B cell (primary cell): ENCODE measurements at places on chromosomes 12 and 14. TPM values are rescaled to one million over a fixed set of nuclear protein-coding genes. Genes with fewer than 3 reads are reported as not detected.

The KIF26A gene
- total RNA-seq = not detected in 2 replicates

- no peak overlapping the region for H3K27ac ChIP-seq
- H3K4me3 ChIP-seq = no peak overlapping the region
- H3K36me3 ChIP-seq = no peaks in the 10 kb centered on the region
- H3K27me3 ChIP-seq = no peaks in the 10 kb centered on the region
- DNase-seq = no peak
- H3K4me1 ChIP-seq = no peaks in the 10 kb centered on the region
Observed at GRCh38 chr12:6157482-6157881, 33.0 kb upstream of the VWF start.

DNA sequence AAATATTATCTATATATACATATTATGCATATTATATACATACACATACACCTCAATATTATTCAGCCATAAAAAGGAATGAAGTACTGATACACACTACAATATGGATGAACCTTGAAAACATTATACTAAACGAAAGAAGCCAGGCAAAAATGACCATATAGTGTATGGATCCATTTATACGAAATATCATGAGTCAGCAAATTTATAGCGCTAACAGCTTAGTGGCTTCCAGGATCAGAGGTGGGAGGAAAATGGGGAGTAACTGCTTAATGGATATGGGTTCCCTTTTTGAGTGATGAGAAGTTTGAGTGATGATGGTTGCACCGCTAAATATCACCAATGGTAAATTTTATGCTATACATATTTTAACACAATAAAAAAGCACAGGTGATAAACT lies 32.7 kb downstream of the PTGER2 start:
- DNase-seq = no peak
- no peak overlapping the region for H3K4me3 ChIP-seq
- H3K4me1 ChIP-seq = no peaks in the 10 kb centered on the region
- H3K27me3 ChIP-seq = no peaks in the 10 kb centered on the region

DNA sequence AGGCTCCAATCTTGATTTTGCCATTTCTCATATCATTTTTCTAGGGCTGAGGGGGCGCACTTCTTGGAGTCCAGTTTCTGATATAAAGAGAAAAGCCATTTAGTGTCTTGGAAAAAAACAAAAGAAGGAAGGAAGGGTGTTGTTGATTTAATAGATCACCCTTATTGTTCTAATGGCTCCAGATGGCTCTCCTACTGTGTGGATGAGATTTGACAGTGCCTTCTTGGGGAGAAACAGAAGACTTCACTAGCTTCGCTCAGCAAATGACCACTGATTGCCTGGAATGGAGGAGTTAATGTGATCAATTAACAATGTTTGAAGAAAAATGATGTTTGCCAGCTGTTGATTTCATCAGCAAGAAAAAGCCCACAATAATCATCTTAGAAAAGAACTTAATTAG lies 216.2 kb downstream of the APAF1 start:
- H3K4me1 ChIP-seq = no peaks in the 10 kb centered on the region
- DNase-seq = no peak
- H3K4me3 ChIP-seq = no peak overlapping the region
- H3K27me3 ChIP-seq = no peaks in the 10 kb centered on the region
- no peaks in the 10 kb centered on the region for H3K36me3 ChIP-seq
- H3K27ac ChIP-seq = no peak overlapping the region

The ACOT6 gene
- not detected in 2 replicates for total RNA-seq

The SERPINA9 gene
- total RNA-seq = 0.73 and 0.74 TPM in 2 replicates

DNA sequence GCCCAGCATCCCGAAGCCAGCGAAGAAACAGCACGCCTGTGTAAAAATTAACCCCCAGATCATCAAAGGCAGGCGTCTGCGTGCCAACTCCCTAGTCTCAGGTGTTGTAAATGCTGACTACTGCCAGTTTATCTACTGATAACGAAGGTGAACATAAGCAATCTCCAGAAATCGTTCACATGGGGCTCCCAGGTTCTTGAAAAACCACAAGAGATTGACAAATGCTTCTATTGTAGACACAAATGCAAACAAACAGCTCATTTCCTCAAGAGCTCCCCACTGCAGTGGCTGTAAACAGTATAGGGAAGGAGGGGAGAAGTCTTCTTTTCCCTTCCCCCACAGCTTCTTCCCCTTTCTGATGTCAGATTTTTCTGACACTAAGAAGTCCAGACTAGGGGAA lies 5.3 kb upstream of the PLEKHG3 start:
- peaks cover 32% of the 10 kb centered on the region for H3K27me3 ChIP-seq
- no peak overlapping the region for H3K4me3 ChIP-seq
- DNase-seq = peak; percentile 34
- peaks cover 23% of the 10 kb centered on the region for H3K4me1 ChIP-seq
- no peaks in the 10 kb centered on the region for H3K36me3 ChIP-seq

DNA sequence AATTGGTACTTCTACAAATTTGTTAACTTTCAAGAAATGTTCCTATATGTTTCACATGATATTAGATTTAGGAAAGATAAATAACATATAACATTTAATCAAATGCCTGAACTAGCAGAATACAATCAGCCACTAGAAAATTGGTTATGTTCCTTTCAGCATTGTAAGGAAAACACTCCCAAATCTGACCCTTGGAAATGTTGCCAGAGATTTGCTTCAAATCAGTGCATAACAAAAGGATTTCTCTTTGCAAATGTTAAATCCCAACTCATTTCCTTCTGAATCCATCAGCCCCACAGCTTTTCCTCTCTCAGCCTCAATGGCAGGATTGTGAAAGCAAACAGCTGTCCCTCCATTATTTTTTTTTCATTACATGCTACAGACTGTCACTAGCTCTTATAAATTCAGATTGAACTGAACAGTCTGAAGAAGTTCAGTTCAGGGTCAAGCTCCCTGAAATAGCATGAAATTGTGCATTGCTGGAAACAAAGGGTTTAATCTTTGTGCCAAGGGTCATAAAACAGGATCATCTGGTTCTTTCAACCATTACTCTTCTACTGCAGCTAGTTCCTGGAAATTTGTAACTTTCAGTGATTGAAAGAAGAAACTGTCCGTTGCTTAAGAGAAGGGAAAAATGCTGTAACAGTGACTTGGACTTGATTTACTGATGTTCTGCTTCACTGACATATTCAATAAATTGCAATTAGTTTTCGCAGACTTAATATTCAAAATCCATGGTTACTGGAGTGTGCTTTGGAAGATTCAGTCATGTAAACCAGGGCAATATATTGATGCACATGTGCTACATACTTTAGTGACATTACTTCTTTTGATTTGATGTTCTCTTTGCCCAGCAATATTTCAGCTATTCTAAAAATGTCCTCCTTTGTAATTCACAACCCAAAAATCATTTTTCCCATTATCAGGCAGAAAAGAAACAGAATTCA lies 246.4 kb downstream of the RPL10L start:
- no peak overlapping the region for H3K4me3 ChIP-seq
- no peaks in the 10 kb centered on the region for H3K36me3 ChIP-seq
- H3K27ac ChIP-seq = no peak overlapping the region
- no peaks in the 10 kb centered on the region for H3K27me3 ChIP-seq
- no peaks in the 10 kb centered on the region for H3K4me1 ChIP-seq
- no peak for DNase-seq

DNA sequence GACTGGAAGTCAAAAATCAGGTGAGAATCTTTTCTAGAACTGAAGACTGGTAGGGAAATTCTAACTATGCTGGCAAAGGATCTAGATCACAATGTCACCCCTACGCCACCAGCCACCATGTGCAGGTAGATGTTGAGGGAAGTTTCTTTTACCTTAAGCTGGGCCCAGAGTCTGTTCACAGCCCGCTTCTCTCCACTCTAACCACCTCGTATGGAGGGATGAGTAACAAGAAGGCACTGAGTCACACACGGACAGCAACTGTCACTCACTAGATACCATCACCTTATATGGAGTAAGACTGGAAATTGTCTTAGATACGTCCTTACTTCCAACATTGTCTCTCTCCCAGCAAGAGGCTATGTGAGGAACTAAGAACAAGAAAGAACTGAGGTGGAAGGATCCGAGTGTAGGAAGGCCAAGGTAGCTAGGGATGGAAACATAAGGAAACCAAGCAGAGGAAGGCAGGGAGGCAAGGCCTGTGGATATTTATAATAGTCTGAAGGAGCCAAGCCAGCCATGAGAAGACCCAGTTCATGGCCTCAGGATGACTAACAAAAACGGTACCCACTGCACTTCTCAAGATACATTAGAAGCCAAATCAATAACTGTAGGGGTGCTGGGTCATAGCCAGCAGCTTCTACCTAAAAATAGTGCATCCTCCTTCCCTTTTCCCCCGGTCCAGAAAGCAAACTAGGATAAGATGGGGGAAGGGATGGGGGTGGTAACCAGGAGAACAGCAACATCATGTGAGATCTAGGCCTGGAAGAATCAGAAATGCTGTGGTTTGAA lies 15.5 kb downstream of the REM2 start:
- no peak for DNase-seq
- peak overlapping the region; percentile 42 for H3K27ac ChIP-seq
- H3K4me1 ChIP-seq = peaks cover 3% of the 10 kb centered on the region
- no peaks in the 10 kb centered on the region for H3K27me3 ChIP-seq

The NELL2 gene
- 0.39 TPM in 1 of 2 replicates, not detected in the other for total RNA-seq

DNA sequence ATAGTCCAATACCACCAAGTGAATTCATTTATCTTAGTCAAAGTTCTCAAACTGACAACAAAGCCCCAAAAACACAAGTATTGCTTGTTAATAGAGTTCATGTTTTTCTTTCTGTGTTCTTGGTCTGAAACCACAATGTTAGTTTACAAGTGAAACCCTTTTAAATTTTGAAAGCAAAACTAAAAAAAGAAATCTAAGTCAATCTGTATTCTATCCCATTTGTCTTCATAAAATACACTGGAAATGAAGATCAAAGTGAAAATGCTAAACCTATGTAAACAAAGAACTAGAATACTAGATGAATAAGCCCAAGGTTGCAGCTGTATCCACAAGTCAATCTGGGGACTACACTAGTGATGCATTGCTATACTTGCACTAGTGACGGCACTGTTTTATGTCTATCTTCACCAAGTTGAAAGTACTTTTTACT lies 10.4 kb downstream of the MAP4K5 start:
- H3K4me1 ChIP-seq = peaks cover 24% of the 10 kb centered on the region
- H3K36me3 ChIP-seq = peaks cover 10% of the 10 kb centered on the region
- no peak overlapping the region for H3K27ac ChIP-seq
- no peak overlapping the region for H3K4me3 ChIP-seq
- no peaks in the 10 kb centered on the region for H3K27me3 ChIP-seq
- DNase-seq = no peak

DNA sequence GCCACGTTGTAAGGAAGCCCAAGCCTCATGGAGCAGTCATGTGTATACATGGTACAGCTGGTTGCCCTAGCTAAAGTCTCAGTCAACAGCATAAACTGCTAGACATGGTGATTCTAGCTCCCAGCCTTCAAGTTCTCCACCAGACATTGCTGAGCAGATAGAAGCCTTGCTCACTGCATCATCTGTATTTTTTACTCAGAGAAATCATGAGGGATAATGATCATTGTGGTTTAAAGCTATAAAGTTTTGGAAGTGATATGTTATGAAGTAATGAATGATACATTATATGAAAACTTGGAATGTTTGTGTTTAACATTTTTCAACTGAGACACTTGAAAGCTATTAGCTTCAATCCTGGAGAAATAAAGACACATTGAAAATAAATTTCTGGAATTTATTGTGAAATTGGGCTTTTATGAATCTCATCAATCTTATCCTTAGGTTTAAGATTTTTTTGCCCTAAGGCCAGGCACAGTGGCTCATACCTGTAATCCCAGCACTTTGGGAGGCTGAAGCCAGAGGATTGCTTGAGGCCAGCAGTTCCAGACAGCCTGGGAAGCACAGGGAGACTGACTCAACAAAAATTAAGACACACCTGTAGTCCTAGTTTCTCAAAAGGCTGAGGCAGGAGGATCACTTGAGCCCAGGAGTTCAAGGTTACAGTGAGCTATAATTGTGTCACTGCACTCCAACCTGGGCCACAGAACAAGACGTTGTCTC lies 5.6 kb upstream of the NFATC4 start:
- H3K36me3 ChIP-seq = no peaks in the 10 kb centered on the region
- H3K4me1 ChIP-seq = peaks cover 24% of the 10 kb centered on the region
- H3K4me3 ChIP-seq = no peak overlapping the region
- DNase-seq = no peak

The EXOC5 gene
- 56.6 and 60.0 TPM in 2 replicates for total RNA-seq

The KCNMB4 gene
- 0.67 and 0.80 TPM in 2 replicates for total RNA-seq

DNA sequence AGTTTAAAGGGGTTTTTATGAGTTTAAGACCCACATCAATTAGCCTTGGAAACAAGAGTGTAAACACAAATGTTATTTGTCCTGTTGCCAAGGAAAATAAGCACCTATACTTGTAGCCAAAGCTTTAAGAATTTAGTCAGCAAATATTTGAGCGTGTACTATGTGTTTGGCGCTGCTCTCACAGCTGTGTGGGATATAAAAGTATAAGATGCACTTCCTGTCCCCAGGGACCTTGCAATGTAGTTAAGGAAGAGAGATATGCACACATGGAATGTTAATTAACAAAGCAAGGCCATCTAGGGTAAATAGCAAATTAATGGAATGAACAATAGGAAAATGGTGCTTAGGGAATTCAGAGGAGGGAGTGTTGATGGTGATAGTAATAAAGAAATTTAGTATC lies 134.9 kb upstream of the SRRM4 start:
- H3K36me3 ChIP-seq = no peaks in the 10 kb centered on the region
- no peak overlapping the region for H3K27ac ChIP-seq
- DNase-seq = no peak
- no peaks in the 10 kb centered on the region for H3K4me1 ChIP-seq
- no peak overlapping the region for H3K4me3 ChIP-seq

The DAO gene
- total RNA-seq = not detected in 2 replicates

The MYF6 gene
- total RNA-seq = not detected in 2 replicates

DNA sequence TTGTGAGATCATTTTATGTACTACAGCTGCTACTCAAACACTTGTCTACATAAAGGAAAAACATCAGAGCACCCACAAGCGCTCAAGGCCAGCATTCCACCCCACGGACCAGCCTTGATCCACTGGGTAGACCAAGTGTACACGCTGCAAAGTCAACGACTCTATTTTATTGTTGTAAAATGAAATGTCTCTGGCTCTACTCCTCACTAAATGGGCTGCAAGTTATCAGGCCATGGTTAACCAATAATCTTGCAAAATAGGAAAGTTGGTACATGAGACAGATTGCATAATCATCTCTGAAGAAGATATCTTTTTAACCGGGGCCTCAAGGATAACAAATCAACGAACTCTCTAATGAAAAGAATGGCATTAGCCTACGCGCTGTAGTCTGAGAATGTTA lies 69.9 kb upstream of the FOXN3 start:
- H3K36me3 ChIP-seq = no peaks in the 10 kb centered on the region
- H3K27ac ChIP-seq = no peak overlapping the region
- no peaks in the 10 kb centered on the region for H3K27me3 ChIP-seq

The TPPP2 gene
- not detected in 2 replicates for total RNA-seq

- no peaks in the 10 kb centered on the region for H3K36me3 ChIP-seq
- H3K27ac ChIP-seq = no peak overlapping the region
- no peak for DNase-seq
- no peak overlapping the region for H3K4me3 ChIP-seq
- no peaks in the 10 kb centered on the region for H3K27me3 ChIP-seq
- H3K4me1 ChIP-seq = no peaks in the 10 kb centered on the region
Observed at GRCh38 chr12:29818916-29819623, 35.3 kb upstream of the TMTC1 start.

The TEX52 gene
- total RNA-seq = not detected in 2 replicates

The HCAR1 gene
- total RNA-seq = not detected in 2 replicates

GRCh38 chr14:68506021-68506644 lies 286.7 kb downstream of the ZFP36L1 start:
- peak overlapping the region; percentile 88 for H3K27ac ChIP-seq
- H3K4me1 ChIP-seq = peaks cover 86% of the 10 kb centered on the region
- H3K4me3 ChIP-seq = no peak overlapping the region

The GYS2 gene
- total RNA-seq = 0.10 TPM in 1 of 2 replicates, not detected in the other

The CGRRF1 gene
- 15.8 and 17.9 TPM in 2 replicates for total RNA-seq

GRCh38 chr12:76649099-76649498 lies 89.5 kb upstream of the OSBPL8 start:
- no peak overlapping the region for H3K27ac ChIP-seq
- no peaks in the 10 kb centered on the region for H3K36me3 ChIP-seq
- H3K4me1 ChIP-seq = no peaks in the 10 kb centered on the region
